ENCODE measurements at places on chromosomes 1 and 21. TPM values are rescaled to one million over a fixed set of nuclear protein-coding genes. Genes with fewer than 3 reads are reported as not detected.

NPPB gene
- total RNA-seq, result not detected

PRELP gene
- total RNA-seq, result not detected

PGM1 gene
- 94.5 TPM for total RNA-seq

PIGR gene
- total RNA-seq, result not detected

S100A7A gene
- not detected for total RNA-seq

DNA sequence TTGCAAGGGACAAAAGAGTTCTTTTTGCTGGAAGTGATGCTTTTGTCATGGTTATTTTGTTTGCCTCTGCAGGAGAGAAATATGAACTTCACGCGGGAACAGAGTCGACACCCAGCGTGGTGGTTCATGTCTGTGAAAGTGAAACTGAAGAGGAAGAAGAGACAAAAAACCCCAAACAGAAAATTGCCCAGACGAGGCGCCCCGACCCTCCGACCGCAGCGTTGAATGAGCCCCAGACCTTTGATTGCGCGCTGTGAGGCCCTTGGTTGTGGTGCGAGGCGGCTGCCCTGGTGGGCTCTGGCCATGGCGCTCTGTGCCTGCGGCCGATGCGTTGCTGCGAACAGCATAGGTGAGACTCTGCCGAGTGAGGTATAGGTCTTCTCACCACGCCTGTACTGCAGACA lies 20.9 kb upstream of the NCMAP start:
- no peaks in the 10 kb centered on the region for H3K4me1 ChIP-seq
- H3K27me3 ChIP-seq, result no peaks in the 10 kb centered on the region
- no peak overlapping the region for H3K4me3 ChIP-seq
- H3K36me3 ChIP-seq, result peaks cover 2% of the 10 kb centered on the region
- H3K27ac ChIP-seq, result no peak overlapping the region
- DNase-seq, result no peak

DNA sequence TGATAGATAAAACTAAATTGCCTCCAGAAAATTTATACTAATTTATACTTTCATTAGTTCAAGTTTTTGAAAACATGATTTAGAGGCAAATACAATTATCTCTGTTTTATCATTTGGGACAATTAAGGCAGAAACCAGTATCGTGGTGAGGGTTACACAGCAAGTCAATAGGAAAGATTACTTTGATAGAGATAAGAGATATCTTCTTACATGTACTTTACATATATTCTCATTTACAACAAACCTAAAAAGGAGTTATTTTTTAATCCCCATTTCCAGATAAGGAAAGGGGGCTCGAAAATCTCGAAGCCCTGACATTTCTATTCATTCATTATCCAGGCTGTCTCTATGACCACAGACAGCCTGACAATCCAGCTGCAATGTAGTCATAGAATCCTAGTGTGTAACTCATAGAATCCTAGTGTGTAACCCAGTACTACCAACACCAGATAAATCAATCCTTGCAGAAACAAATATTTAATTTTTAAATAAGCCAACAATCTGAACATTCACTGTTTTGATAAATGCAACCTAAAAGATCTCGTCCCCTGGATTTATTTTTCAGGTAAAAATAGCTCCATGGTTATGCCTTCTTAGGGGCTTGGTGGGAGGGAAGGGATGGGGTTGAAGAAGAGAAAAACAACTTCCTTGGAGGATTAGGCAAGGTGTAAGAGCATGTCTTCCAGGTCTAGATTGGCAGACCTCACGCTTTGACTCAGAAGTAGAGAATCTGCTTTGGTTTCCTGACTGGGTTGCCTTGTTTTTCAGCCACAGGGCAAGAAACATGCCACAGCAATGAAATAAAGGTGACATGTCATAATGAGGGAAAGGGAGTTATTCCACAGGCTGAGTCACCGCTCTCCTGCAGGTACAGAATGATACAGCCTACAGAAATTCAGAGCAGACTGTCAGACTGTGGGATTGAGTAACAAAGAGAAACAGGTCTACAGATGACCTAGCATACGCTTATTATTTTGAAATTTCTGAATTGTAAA lies 45.6 kb downstream of the IRF2BP2 start:
- peaks cover 6% of the 10 kb centered on the region for H3K4me1 ChIP-seq
- no peaks in the 10 kb centered on the region for H3K27me3 ChIP-seq
- no peak overlapping the region for H3K4me3 ChIP-seq
- DNase-seq, result peak; percentile 88
- no peak overlapping the region for H3K27ac ChIP-seq

DNA sequence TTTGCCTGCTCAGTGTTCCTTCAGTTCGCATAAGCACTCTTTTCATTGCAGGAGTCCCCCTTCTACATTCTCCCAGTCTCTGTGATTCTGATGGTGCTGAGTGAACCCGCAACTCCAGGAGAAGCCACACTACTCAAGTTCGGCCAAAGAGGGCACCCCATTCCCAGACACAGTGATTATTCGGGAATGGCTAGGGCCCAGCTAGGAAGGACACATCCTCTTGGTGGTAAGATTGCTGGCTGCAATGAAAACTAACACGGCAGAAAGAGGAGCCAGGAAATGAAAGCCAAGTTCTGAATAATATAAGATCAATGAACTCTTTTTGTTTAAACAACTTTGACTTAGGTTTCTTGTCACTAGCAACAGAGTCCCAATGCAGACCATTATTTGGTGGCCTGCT lies 14.9 kb downstream of the CREG1 start:
- H3K27me3 ChIP-seq, result peaks cover 15% of the 10 kb centered on the region
- H3K4me1 ChIP-seq, result peaks cover 2% of the 10 kb centered on the region
- no peak overlapping the region for H3K4me3 ChIP-seq
- no peak overlapping the region for H3K27ac ChIP-seq

GRCh38 chr1:221801251-221801661 lies 59.4 kb upstream of the DUSP10 start:
- H3K27me3 ChIP-seq, result no peaks in the 10 kb centered on the region
- H3K4me3 ChIP-seq, result no peak overlapping the region
- H3K36me3 ChIP-seq, result no peaks in the 10 kb centered on the region
- peak overlapping the region; percentile 70 for H3K27ac ChIP-seq
- no peak for DNase-seq
- H3K4me1 ChIP-seq, result peaks cover 14% of the 10 kb centered on the region

GRCh38 chr1:172286629-172287076 lies 133.8 kb upstream of the C1orf105 start:
- no peaks in the 10 kb centered on the region for H3K4me1 ChIP-seq
- H3K27ac ChIP-seq, result no peak overlapping the region
- no peaks in the 10 kb centered on the region for H3K36me3 ChIP-seq
- no peak overlapping the region for H3K4me3 ChIP-seq
- no peaks in the 10 kb centered on the region for H3K27me3 ChIP-seq

DNA sequence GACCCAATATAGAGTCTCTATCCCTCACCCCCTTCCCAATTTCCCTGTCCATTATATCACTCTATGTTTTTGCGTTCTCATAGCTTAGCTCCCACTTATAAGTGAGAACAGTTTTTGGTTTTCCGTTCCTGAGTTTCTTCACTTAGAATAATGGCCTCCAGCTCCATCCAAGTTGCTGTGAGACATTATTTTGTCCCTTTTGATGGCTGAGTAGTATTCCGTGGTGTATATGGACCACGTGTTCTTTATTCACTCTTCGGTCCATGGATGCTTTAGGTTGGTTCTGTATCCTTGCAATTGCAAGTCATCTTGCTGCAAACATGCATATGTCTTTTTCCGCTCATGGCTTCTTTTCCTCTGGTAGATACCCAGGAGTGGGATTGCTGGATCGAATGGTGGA lies 54.3 kb downstream of the AGPAT3 start:
- H3K36me3 ChIP-seq, result peaks cover under 1% of the 10 kb centered on the region
- H3K4me3 ChIP-seq, result no peak overlapping the region
- no peaks in the 10 kb centered on the region for H3K27me3 ChIP-seq
- no peak for DNase-seq
- no peak overlapping the region for H3K27ac ChIP-seq
- peaks cover 10% of the 10 kb centered on the region for H3K4me1 ChIP-seq

DNA sequence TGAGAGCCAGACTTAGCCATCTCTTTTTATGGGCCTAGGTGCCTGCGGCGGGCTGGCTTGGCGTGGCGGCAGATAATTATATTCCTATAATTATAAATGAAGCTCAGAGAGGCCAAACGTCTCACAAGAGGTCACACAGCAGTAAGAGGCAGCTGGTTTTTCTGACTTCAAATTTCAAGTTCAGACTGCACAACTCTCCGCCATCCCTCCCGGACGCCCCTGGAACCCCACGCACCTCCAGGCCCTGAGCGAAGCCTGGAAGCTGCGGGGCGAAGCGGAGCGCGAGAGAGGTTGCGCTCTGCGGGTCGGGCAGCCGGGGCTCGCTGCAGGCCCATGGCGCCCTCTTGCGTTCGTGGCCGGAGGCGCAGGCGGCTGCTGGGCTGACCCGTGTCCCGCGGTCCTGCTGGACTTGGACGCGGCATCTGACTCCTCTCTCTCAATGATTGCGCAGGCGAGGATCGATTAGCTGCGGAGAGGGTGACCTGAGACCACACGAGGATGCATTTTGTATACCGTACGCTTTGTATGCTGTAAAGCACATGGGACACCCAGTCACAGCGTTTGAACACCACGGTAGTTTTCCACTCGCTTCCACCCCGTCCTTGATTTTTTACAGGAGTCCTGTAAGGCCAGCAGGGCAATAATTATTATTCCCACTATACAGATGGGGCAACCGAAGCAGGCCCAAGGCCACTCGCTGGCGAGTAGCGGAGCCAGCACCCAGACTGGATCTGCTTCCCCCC lies 272.7 kb downstream of the FOXD2 start:
- H3K36me3 ChIP-seq, result no peaks in the 10 kb centered on the region
- peaks cover 61% of the 10 kb centered on the region for H3K27me3 ChIP-seq
- peak; percentile 37 for DNase-seq
- H3K4me1 ChIP-seq, result no peaks in the 10 kb centered on the region

DNA sequence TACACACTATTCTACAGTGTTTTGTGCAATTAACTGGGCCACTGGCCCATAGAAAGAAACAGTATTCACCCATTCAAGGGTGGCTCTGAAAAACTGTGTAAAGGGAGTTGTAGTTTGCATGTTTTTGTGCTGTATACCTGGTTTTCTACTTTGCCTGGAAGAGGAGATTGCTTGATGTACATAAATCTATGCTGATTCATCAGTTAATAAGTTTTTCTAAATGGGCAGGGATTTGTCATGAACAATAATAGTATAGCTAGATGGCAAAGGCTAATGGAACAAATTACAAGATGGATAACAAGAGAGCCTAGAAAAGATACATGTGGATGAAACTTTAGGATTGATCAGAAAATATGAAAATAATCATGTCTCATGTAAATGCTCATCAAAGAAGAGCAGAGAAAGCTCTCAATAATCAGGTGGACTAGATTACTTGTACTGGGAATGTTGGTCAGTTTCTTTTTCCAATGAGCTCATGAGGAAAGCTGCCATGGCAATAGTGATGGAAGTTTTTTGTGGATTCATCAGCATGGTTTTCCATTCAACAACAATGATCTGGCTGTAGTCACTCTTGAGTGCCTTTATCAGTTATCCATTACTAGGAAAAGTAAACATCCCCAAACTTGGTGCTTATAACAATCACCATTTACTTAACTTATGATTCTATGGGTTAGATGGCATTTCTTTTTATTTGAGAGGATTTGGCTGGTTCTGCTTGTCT lies 602.8 kb downstream of the BRINP3 start:
- no peak for DNase-seq
- no peak overlapping the region for H3K27ac ChIP-seq
- H3K36me3 ChIP-seq, result no peaks in the 10 kb centered on the region
- no peak overlapping the region for H3K4me3 ChIP-seq
- no peaks in the 10 kb centered on the region for H3K27me3 ChIP-seq

DNA sequence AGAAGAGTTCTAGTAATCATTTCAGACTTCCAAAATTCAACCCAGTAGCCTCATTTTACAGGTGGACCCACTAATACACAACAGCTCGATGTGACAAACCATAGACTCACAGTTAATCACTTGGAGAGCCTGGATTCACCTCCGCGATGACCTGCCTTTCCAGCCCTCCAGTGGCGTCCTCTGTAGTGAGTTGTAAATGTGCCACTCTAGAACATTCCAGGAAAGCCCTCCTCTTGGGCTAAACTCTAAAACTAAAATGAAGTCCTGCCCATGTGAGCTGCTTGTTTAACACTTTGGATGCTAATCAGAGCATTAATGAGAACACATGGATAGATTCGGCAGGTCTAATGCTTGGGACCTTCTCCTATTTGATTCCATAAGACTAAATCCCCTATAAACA lies 140.7 kb downstream of the DHRS3 start:
- no peaks in the 10 kb centered on the region for H3K36me3 ChIP-seq
- no peak for DNase-seq
- no peak overlapping the region for H3K4me3 ChIP-seq
- peaks cover 48% of the 10 kb centered on the region for H3K4me1 ChIP-seq
- H3K27ac ChIP-seq, result peak overlapping the region; percentile 16

GRCh38 chr1:56411484-56412180 lies 167.7 kb downstream of the PLPP3 start:
- H3K4me3 ChIP-seq, result no peak overlapping the region
- no peak overlapping the region for H3K27ac ChIP-seq
- H3K27me3 ChIP-seq, result no peaks in the 10 kb centered on the region
- H3K4me1 ChIP-seq, result no peaks in the 10 kb centered on the region

DNA sequence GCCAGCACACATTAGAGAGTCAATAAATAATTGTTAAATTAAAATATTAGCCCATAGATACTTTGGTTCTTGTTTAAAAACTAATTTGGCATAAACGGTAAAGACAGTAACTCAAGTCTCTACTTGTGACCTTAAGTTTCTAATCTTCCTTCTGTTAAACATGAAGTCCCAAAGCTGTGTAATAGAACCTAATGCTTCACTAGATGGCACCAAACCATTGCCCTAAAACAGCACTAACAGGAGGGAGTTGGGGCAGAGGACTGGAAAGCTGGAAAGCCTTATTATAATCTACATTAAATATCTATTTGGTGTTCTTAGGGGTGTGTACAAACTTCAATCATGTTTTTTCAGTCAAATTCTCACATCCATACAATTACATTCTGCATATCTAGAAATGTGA lies 176.7 kb downstream of the OLFM3 start:
- H3K4me3 ChIP-seq, result no peak overlapping the region
- peak; percentile 15 for DNase-seq
- no peaks in the 10 kb centered on the region for H3K4me1 ChIP-seq
- H3K36me3 ChIP-seq, result no peaks in the 10 kb centered on the region

Data from IMR-90 (cell line).